Stimulated activated CD4-positive, alpha-beta T cell treated with anti-CD3 and anti-CD28 coated beads, Interleukin-15, amount 100 ng/mL, for 24 hours (primary cell): ENCODE measurements at places on chromosomes 2 and 18.
A peak's percentile ranks its signal among the peaks of the same experiment; 100 is the strongest.

DNA sequence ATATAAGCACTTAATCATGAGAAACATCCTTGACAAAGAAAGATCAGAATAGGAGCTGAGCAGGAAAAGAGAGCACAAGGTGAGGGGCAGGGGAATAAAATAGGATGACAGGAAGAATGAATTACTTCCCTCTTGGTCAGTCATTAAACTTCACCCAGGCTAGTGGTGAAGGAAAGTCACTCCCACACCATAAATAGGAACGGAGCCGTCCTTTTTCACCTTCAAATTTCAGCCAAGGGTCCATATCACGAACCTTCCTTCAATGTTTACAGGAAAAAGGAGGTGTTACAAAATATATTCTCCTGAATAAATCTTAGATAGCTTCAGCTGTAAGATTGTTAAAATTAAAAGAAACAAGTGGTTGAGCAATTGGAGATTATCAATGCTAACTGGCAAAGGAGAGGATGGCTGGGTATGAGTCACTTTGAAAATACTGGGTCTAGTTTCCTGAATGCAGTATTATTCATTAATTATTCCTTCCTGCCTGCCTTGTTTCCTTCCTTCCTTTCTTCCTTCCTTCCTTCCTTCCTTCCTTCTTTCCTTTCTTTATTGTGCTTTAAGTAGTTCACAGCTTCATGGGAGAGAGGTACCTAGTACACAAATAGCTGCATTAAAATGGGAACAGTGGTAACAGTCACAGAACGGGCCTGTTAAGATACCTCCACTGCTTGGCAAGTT, 292.3 kb upstream of the ID2 start:
- no peak for DNase-seq

- DNase-seq, result peak; percentile 88
Observed at GRCh38 chr2:230658877-230659652, 53.6 kb upstream of the CAB39 start.

GRCh38 chr18:33745151-33745795, 167.3 kb downstream of the ASXL3 start:
- no peak for DNase-seq

- DNase-seq, result peak; percentile 43
Observed at GRCh38 chr2:105786231-105787230, 41.8 kb downstream of the NCK2 start.

DNA sequence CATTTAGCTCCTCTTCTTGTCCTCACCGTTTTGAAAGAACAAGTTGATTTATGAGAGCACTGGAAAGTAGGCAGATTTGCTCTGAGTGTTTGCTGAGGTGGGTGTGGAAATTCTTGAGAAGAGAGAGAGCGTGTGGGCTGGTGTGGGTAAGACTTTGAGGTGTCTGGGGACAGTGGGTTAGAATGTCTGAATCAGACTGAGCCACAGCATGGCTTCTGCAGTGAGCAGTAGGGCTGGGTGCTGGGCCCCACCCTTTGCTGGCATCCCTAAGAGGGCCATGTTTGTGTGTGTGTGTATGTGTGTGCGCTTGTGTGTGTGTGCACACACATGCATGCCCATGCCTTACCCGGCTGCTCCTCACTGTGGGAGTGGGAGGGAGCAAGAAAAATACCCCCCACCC, 63.7 kb downstream of the COPS8 start:
- DNase-seq, result peak; percentile 69

GRCh38 chr2:100268986-100269385, 53.3 kb downstream of the LONRF2 start:
- DNase-seq, result no peak

GRCh38 chr18:70220628-70221027, 15.1 kb upstream of the RTTN start:
- no peak for DNase-seq

GRCh38 chr2:134823431-134823830, 15.0 kb upstream of the ACMSD start:
- DNase-seq, result no peak

DNA sequence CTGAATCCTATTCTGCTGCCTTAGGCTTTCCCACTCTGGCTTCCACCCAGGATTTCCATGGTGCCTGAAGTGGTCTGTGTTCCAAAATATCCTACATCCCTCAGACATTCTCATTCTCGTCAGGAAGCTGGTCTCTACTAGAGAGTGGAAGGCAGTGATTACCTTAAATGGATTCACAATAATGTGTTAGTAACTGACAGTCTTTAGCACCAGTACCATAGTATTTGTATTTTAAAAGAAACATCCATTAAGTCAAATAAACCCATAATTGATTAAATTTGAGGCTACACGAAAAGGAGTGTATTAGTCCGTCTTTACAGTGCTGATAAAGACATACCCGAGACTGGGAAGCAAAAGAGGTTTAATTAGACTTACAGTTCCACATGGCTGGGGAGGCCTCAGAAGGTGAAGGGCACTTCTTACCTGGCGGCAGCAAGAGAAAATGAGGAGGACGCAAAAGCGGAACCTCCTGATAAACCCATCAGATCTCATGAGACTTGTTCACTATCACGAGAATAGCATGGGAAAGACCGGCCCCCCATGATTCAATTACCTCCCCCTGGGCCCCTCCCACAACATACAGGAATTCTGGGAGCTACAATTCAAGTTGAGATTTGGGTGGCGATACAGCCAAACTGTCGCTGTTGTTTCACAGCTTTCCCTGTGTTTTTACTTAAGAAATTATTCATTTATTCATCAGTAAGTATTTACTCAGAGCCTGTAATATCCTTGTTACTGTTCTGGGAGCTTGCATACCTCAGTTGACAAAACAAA, 306.5 kb downstream of the STK39 start:
- DNase-seq, result no peak

DNA sequence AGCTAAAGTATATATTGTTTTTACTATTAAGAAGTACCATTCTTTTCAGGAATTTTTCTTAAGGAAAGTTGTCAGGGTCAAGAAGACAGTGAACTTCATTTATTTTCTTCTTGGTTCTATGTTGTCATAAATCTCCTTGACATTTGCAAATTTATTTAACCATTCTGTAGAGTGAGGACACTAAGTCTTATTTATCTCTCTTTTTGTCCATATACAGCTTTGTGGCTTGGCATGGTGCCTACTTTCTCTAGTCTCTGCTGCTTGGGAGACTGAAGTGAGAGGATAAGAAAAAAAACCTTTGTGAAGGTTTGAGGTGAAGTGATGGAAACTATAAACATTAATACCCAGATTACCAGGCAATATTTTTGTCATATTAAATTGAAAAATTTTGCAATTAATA, 1389.4 kb downstream of the SUCLG1 start:
- DNase-seq, result no peak

DNA sequence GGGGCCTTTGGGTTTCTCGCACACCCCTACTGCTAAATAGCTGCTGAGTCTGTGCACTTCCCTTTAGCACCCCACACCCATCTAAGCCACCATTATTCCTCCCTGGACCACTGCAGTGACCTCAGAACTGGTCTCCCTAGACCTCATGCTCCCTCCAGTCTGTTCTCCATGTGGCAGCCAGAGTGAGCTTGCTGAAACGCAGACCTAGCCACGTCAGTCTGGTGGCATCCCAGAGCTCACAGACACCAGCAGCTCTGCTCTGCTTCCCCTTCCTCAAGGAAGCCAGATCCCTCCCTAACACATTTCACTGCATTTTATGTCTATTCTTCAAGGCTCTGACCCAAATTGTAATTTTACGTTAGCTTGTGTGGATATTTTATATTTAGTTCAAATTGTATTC, 144.4 kb downstream of the DYSF start:
- DNase-seq, result no peak

GRCh38 chr2:240687741-240688552, 3.7 kb upstream of the AQP12A start:
- DNase-seq, result no peak

- peak; percentile 32 for DNase-seq
Observed at GRCh38 chr2:42569116-42569711, 782 bp downstream of the MTA3 start.

DNA sequence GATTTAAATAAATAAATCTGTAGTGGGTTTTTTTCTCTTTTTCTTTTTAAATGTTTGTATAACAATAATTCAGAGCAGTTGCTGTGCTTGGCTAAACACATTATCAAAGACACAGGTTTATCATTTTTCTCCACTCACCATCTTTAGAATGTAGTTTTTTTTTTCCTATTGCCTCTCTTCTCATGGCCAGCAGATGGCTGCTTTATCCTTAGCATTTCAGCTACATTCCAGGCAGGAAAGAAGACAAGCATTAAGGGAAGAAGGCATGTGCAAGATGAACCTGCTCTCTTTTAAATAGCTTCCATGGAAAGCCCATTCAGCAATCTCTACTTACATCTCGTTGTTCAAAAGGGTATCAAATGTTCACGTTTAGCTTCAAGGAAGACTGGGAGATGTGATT, 42.6 kb downstream of the ARHGAP15 start:
- no peak for DNase-seq

GRCh38 chr18:33201509-33201926, 239.0 kb downstream of the CCDC178 start:
- DNase-seq, result no peak

DNA sequence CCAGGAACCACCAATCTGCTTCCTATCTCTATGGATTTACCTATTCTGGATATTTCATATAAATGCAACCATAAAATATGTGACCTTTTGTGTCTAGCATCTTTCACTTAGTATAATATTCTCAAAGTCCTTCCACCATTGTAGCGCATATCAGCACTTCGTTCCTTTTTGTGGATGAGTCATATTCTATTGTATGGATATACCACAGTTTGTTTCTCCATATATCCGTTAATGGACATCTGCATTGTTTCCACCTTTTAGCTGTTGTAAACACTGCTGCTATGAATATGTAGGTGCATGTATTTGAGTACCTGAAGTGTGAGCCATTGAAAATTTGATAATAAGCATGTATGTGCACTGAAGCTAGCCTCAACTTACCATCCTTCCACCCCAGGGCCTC, 80.1 kb downstream of the NBAS start:
- no peak for DNase-seq
